Myocyte (in vitro differentiated cells): ENCODE measurements at places on chromosomes 2 and 18.

DNA sequence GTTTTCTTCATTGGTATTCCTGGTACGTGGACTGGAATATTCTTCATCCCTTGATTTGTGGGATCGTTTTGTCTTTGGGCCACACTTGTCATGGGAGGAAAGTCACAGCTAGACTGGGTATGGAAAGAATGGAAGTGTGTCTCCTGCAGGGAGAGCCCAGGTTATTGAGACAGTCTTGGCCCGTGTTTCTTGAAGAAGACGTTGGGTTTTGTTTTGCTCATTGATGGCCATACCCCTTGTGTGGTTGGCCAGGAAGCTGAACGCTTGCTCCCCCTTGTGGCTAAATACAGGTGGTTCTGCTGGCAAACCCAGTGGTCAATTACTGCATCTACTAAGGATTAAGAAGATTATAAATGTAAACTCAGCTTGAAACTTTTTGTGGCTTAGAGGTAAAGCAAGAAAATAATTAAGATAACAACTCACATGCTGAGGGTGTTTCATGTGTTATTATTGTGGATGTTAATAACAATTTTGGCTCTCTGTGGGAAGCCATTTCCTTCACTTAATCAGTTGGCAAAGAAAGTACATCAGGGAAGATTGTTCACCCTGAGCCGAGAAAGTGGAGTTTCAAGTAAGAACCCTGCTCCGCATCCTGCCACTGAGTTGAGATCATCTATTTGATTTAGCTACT, 91.8 kb downstream of the NEDD4L start:
- peak; percentile 74 for DNase-seq

- no peak for DNase-seq
Measured at GRCh38 chr2:206555721-206556120, 86.6 kb upstream of the FAM237A start.

- no peak for DNase-seq
Measured at GRCh38 chr2:120920454-120921148, 184.9 kb downstream of the GLI2 start.

- DNase-seq = no peak
Measured at GRCh38 chr18:23710946-23711345, 21.7 kb downstream of the LAMA3 start.

- no peak for DNase-seq
Measured at GRCh38 chr18:63872586-63872985, 14.9 kb upstream of the SERPINB2 start.

- DNase-seq = no peak
Measured at GRCh38 chr18:77422974-77423867, 173.6 kb downstream of the GALR1 start.

- DNase-seq = no peak
Measured at GRCh38 chr2:44655401-44655864, 286.1 kb upstream of the SIX3 start.

GRCh38 chr2:135744760-135745314, 3.2 kb downstream of the UBXN4 start:
- DNase-seq = peak; percentile 61

DNA sequence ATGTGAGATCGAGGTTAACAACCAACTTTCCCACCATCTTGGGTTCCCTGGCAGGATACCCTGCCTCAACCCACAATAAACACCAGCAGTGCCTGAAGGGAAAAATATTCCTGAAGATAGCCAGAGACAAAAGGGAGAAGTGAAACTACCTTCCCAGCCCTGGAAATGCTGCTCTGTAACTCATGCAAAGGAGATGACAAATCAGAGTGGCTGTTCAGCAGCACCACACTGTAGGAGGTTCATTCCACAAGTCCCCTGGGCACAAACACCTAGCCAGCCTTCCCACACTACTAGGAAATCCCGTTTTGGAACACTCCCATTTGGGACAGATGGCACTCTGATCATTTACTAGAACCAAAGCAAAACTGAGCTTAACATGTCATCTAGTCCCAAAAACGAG, 190.7 kb upstream of the RBBP8 start:
- no peak for DNase-seq

DNA sequence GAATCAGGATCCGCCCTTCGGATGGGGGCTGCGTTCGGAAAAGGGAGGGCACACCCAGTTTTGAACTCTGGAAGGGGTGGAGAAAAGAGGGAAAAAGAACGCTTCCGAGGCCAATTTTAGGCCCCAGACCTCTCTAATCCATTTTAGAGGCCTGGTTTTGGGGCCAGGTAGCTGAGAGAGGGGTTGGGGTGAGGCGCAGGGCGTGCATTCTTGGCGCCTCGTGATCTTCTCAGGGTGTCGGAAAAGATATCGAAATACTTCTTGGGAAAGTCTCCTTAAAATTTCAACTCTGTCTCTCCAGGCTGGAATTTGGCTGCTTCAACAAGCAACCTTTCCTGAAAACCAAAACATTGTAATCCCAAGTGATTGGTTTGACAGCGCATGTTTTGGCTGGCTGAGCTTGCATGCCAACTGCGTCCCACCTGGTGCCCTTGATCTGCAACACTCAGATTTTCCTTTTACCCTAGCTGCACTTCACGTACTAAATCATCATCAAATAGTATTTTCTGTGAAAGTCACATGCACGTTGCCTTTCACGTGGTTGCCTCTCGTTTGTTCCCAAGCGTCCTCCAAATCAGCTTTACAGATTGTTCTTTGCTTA, 864 bp upstream of the XPO1 start:
- DNase-seq = peak; percentile 46

DNA sequence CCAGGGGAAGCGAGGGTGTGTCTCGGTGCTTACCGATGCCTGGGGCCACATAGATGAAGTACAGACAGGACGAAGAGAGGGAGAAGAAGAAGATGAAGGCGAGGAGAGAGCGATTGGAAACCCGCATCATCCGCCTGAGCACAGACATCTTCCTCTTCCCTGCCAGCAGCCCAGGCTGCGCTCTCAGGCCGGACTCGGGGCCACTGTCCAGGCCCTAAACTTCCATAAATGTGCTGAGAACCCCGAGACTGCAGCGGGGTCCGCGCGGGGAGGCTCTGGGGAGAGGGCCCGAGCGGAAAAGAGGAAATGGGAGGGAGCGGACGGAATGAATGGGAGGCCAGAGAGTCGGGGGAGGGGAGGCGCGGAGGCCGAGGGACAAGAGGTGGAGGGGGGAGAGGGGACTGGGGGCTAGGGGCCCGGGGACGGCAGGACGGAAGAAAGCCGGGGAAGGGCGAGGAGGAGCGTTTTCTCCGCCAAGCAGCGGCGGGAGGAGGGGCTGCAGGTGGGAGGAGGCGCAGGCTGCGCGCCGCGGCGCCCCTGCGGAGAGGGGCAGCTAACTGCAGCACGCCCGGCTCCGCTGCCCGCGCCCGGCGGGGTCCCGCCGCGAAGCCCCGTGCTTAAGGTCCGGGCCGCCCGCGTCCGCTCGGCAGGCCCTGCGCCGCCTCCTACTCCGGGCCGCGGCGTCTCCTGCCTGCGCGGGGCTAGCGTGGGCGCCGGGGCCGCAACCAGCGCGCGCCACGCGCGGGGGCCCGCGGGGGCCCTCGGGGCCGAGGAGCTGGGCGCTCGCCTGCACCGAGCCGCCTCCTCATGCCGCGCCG, at the start of gene B4GALT6:
Gene B4GALT6, minus strand, starts transcription at position 303 of the 818 bp plus-strand sequence. Its CDS starts 155 bp downstream, at position 148.
- no peak for DNase-seq

DNA sequence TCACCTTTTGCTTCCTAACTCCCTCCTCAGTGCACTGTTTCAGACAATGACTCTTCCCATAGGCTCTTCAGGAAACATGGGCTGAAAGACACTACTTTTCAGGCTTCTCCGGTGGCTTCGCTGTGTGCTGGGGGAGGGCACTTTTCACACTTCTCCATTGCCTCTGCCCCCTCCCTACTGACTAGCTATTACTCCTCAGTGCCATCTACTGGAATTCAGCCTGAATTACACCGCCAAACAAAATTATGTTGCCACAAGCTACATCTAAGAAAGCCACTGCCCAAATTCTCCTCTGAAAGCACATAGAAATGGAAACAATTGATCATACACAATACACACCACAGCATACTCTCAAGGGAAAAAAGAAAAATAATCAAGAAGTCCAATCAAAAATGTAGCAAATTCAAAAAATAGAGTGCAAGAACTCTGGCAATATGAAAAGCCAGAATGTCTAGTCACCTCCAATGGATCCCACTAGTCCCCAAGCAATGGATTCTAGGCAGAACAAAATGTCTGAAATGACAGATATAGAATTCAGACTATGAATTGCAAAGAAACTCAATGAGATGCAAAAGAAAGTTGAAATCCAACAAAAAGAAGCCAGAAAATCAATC, 1139.4 kb upstream of the GYPC start:
- peak; percentile 1 for DNase-seq

GRCh38 chr2:237194906-237195305, 109.2 kb downstream of the COPS8 start:
- DNase-seq = no peak

DNA sequence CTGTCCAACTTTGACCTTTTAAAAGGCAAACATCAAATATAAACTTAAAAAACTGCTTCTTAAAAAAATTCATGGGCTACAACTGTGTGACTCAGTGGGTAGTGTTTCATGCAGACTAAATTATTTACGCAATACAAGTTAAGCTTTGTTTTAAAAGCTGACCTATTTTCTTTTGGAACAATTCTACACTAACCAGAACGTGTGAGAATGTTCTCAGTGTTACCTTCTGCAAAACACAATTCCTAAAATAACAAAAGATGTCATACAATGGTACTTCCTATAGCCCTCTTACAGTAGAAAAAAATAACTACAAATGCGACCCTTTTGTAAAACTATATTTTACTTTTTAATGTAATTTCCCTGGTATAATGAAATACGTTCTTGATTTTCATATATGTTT, 793.8 kb upstream of the FSHR start:
- no peak for DNase-seq

GRCh38 chr2:53170466-53170865, 597.1 kb upstream of the CHAC2 start:
- DNase-seq = peak; percentile 13

DNA sequence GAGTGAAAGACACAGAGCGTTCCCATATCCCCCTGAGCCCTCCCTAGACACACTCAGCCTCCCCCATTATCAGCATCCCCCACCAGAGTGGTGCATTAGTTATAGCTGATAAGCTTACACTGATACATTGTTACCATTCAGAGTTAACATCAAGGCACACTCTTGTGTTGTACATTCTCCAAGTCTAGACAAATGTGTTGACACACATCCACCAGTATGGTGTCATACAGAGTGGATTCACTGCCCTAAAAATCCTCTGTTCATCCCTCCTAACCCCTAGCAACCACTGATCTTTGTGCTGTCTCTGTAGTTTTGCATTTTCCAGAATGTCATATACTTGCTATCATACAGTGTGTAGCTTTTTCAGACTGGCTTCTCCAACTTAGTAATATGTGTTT, 78.0 kb upstream of the RPL31 start:
- DNase-seq = no peak

DNA sequence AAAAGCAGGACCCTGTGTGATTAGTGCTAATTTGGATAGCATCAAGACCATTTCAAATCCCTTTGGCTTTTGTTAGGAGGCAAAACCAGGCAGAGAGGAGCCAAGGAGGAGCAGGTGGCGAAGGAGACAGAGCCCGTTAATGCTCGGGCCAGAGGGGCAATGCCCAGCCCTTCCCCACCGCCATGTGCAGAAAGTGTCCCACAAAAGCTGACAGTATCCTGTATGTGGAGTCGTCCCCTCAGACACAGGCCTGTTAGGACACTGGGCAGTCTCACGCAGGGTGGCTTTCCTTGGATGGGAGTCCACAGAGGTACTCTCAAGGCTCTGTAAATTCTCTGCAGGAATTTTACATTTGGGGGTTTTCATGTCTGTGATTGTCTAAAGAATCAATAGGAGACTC, 44.8 kb upstream of the TFCP2L1 start:
- DNase-seq = no peak

- no peak for DNase-seq
Measured at GRCh38 chr2:124272261-124272841, 247.3 kb downstream of the CNTNAP5 start.
